ENCODE measurements at places on chromosomes 7 and 10. TPM values are rescaled to one million over a fixed set of nuclear protein-coding genes. Genes with fewer than 3 reads are reported as not detected.

Gene ZNF117
- total RNA-seq, result 2.9 TPM

Gene VIPR2
- total RNA-seq, result 10.0 TPM

Gene RTKN2
- 0.11 TPM for total RNA-seq

DNA sequence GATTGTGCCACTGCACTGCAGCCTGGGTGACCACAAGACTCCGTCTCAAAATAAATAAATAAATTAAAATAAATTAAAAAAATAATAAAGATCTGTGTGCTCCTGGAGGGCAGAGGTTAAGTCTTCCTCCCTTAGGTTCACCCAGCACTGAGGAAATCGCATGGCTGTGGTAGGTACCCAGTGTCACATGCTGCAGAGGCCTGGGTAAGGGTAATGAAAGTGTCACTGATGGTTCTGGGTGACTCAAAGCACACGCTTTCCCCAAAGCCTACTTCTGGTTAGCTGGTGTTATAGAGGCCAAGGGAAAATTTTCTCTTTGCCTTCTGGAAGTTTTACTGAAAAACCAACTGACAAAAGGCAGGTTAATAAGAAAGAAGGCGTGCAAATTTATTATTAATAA, 88.8 kb upstream of the ITGB1 start:
- no peak overlapping the region for H3K4me3 ChIP-seq
- peak; percentile 34 for DNase-seq
- H3K4me1 ChIP-seq, result no peaks in the 10 kb centered on the region
- H3K27me3 ChIP-seq, result no peaks in the 10 kb centered on the region
- no peaks in the 10 kb centered on the region for H3K36me3 ChIP-seq

DNA sequence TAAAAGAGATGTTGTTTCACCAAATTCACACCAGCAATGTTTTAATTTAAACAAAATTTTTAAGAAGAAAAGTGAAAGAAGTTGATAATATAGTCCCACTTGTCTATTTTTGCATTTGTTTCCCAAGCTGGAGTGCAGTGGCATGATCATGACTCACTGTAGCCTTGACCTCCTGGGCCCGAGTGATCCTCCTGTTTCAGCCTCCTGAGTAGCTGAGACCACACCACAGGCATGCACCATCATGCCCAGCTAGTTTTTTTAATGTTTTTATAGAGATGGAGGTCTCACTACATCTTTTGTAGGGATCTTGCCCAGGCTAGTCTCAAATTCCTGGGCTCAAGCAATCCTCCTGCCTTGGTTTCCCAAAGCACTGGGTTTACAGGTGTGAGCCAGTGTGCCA, 14.1 kb upstream of the NDUFA5 start:
- no peak overlapping the region for H3K27ac ChIP-seq
- H3K27me3 ChIP-seq, result no peaks in the 10 kb centered on the region
- no peaks in the 10 kb centered on the region for H3K36me3 ChIP-seq
- no peak overlapping the region for H3K4me3 ChIP-seq
- H3K4me1 ChIP-seq, result no peaks in the 10 kb centered on the region
- DNase-seq, result no peak

DNA sequence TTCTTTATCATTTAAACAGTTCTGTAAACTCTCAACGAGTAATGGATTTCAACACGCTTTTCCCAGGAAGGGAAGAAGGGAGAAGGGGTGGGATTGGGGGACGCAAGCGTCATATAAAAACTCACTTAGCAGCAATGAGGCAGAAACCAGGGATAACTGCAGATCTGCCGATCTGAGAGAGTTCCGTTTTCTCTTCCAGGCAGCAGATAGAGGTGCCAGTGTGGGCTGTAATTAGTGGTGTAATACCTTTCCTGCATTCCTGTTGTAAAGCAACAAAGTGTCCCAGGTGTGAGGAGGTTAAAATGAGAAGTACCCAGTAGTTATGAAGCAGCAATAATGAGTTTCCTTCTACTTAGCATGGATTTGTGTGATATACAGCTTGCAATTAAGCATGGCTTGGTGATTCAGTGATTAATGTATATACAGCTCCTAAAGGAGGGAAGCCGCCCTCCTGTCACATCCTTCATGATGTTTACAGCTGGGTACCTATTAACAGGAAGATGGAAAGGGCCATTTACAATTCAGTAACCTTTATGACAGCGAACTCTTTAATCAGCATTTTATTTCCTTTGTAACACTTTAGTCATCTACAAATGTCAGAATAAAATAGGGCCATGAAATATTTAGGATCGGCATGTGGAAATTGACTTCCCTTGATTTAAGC, 271.9 kb downstream of the LRMDA start:
- no peak overlapping the region for H3K27ac ChIP-seq
- H3K36me3 ChIP-seq, result no peaks in the 10 kb centered on the region
- peak; percentile 29 for DNase-seq
- H3K4me1 ChIP-seq, result peaks cover 16% of the 10 kb centered on the region
- H3K4me3 ChIP-seq, result no peak overlapping the region

DNA sequence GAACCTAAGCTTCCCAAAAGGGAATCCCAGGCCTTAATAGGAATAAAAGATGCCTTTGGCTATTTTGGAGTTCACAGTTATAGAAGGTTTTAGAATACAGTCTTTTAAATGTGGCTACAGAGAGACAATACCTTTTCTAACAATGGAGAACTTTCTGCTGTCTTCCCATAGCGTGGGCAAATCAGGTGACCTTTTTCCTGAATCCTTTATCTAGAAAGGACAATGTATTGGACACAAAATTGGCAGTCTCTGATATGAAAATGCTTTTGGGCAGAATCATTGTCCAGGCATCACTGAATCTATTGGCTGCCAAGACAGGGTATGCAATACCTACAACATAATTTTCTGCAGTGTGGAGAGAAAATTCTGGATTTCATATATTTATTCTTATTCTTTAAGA, 7.8 kb upstream of the ABLIM1 start:
- no peak overlapping the region for H3K4me3 ChIP-seq
- no peak for DNase-seq
- peaks cover 50% of the 10 kb centered on the region for H3K4me1 ChIP-seq
- no peaks in the 10 kb centered on the region for H3K27me3 ChIP-seq

- H3K4me3 ChIP-seq, result no peak overlapping the region
- H3K27me3 ChIP-seq, result no peaks in the 10 kb centered on the region
- no peaks in the 10 kb centered on the region for H3K4me1 ChIP-seq
- DNase-seq, result no peak
- no peak overlapping the region for H3K27ac ChIP-seq
Measured at GRCh38 chr7:103843689-103844480, 145.6 kb downstream of the RELN start.

GRCh38 chr10:76031099-76031498, 599.7 kb downstream of the LRMDA start:
- H3K4me1 ChIP-seq, result peaks cover 30% of the 10 kb centered on the region
- DNase-seq, result no peak
- no peak overlapping the region for H3K4me3 ChIP-seq
- H3K27ac ChIP-seq, result no peak overlapping the region
- H3K27me3 ChIP-seq, result no peaks in the 10 kb centered on the region

GRCh38 chr7:69683002-69683401, 84.7 kb downstream of the AUTS2 start:
- H3K27me3 ChIP-seq, result no peaks in the 10 kb centered on the region
- H3K36me3 ChIP-seq, result no peaks in the 10 kb centered on the region
- DNase-seq, result no peak
- peaks cover 9% of the 10 kb centered on the region for H3K4me1 ChIP-seq
- no peak overlapping the region for H3K4me3 ChIP-seq

DNA sequence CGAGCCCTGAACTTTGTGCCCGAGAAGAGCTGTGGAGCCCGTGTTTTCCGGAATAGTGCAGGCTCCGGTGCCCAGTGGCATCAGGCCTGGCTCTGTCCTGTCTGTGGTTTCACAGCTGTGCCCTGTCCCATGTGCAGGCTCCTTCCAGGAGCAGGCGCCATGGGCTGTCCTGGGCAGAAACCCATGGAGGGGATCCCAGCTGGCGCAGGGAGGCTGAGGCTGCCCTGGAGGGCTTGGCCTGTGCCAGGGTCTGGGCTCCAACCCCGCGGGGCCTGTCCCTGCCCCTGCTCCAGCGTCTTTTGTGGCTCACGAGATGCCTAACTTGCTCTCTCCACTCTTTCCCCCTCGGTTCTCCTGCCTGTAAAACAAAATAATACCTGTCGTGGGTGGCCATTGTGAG, 23.3 kb upstream of the CRHR2 start:
- no peak overlapping the region for H3K27ac ChIP-seq
- H3K27me3 ChIP-seq, result no peaks in the 10 kb centered on the region
- peaks cover 16% of the 10 kb centered on the region for H3K4me1 ChIP-seq

- H3K36me3 ChIP-seq, result no peaks in the 10 kb centered on the region
- H3K4me3 ChIP-seq, result no peak overlapping the region
- no peak for DNase-seq
- H3K4me1 ChIP-seq, result no peaks in the 10 kb centered on the region
- H3K27me3 ChIP-seq, result no peaks in the 10 kb centered on the region
Measured at GRCh38 chr7:117949232-117949631, 76.0 kb upstream of the CTTNBP2 start.
